Activated T-cell treated with anti-CD3 and anti-CD28 coated beads for 4 hours (primary cell): ENCODE measurements at places on chromosomes 7 and 10.

- no peak for DNase-seq
Measured at GRCh38 chr10:61860964-61861758, 40.3 kb upstream of the ARID5B start.

DNA sequence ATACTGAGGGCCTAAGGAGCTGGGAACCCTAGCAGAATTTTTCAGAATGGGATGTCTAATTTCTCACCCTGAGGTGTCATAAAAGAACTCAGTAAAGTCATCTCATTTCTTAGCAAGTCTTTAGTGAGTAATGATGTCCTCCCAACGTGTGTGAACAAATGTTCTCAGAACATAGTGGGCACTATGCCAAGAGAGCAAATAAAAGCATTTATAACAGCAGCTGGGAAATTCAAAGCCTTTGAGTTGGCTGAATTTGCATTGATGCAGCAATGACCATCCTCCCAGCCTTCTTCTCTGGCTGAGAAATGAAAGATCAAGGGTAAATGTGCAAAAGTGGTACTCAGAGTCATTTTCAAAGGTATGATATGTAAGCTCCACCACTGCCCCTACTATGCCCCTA, 109.4 kb downstream of the FAM107B start:
- no peak for DNase-seq

GRCh38 chr7:117381362-117381761, 45.9 kb downstream of the ASZ1 start:
- no peak for DNase-seq

GRCh38 chr7:99120501-99120900, 23.4 kb downstream of the SMURF1 start:
- no peak for DNase-seq

- no peak for DNase-seq
Measured at GRCh38 chr7:139570119-139570518, 46.6 kb downstream of the CLEC2L start.

GRCh38 chr10:74474022-74474713, 323.1 kb downstream of the ADK start:
- no peak for DNase-seq

- no peak for DNase-seq
Measured at GRCh38 chr10:3868271-3868664, 83.3 kb upstream of the KLF6 start.

GRCh38 chr10:124351481-124352220, 67.1 kb downstream of the OAT start:
- DNase-seq = no peak

GRCh38 chr10:81200801-81201200, 663.1 kb downstream of the SH2D4B start:
- no peak for DNase-seq

GRCh38 chr10:124612611-124613498, 131.3 kb downstream of the FAM53B start:
- DNase-seq = no peak

GRCh38 chr7:134174795-134175261, 47.7 kb downstream of the LRGUK start:
- DNase-seq = no peak

DNA sequence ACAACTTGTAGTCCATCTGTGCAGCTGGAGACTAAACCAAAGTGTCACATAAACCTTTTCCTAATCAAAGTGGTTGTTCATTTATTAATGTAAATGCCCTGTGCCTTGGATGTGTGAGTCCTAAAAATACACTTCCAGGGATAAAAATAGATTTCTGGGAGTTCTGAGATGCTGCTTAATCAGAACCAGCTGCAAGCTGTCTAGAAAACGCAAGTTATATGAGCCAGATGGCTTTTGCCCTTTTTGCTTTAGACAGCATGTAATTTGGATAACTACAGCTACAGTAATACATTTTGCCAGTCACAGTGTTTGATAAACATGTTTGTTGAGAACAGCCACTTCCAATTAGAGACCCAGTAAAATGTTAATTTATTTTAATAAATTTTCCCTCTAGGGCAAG, 185.1 kb upstream of the PRPS1L1 start:
- DNase-seq = no peak

- no peak for DNase-seq
Measured at GRCh38 chr10:79024720-79025198, 44.0 kb upstream of the ZMIZ1 start.

DNA sequence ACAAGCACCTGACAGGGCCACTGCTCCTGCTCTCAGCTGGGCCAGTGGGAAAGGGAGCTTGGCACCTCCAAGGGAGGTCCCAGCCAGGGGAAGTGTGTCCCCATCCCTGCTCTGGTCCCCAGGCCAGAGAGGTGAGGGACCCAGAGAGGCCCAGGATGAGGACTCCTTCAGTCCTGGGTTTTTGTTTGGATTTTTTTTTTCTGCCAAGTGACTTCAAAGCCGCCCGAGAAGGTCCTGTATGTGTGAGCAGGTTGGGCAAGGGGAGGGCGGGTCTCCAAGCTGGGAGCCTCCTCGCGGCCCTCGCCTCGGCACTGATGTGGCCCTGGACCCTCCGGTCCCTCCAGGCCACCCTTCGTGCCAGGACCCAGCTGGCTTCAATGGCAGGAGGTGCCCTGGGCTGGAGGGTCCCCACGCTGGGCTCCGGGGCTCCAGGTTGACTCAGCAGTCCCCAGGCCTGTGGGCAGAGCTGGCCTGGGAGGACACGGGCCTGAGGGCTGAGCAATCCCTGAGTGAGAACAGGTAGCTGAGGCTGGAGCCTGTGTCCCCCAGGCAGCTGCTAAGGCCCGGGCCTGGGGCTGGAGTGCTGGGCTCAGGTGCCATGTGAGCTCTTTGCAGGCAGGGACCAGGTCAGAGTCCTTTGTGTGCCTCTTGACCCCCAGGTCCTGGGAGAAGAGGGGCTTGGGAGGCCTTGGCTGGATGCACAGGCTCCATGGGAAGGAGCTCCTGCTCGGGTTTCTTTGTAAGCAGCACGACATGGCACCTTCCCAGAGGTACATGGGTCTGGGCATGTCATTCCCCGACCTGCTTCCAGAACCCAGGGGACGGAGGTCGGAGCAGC, 140.6 kb downstream of the FAM53B start:
- DNase-seq = no peak

DNA sequence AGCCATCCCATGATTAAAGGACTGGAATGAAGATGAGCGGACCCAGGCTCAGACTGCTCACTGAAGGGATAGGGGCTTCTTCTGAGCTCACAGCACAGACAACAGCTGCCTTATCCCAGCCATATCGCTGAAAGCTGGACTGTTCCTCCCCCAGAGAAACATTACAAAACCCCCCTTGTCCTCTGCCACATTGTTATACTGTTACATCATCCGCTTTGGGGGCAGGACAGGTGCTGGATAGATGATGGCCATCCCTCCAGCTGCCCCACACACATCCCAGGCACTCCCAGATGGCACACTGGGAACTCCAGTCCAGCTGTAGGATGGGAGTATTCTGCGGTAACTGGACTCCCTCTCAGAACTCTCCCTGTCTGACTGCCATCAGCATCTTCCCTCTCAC, 58.7 kb upstream of the BTRC start:
- DNase-seq = no peak

DNA sequence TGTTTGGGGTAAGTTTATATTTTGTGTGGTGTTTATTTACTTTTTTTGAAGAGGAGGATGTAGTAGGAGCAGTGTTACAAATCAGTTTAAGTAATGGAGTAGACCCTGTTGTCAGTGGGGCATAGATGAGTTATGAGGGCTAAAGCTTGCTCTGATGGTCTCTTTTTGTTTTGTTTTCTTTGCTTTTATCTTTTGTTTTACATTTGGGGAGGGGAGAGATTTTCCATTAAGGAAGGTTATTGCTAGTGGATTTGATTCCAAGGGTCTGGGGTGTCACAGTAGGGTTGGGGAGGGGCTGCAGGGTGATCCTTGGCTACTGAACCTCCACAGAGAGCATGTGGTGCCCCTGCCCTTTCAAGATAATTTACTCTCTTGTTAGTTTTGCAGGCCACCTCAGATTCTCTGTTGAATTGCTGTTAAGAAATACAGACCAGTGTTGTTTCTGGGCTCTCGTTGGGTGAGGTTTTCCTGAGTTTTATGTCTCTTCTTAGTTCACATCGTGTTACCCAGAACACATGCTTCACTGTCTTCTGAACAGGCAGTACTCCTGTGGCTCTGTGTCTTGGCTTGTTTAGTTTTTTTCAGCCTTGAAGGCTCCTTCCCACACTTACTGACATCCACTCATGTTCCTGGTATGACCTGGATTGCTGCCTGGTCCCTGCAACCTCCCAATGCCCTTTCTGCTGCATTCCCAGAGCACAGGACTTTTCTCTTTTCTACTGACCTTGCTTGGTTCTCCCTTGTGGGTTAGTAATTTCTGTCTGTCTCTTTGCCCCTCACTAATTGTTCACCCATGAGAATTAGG, 4.2 kb downstream of the KIFBP start:
- no peak for DNase-seq

DNA sequence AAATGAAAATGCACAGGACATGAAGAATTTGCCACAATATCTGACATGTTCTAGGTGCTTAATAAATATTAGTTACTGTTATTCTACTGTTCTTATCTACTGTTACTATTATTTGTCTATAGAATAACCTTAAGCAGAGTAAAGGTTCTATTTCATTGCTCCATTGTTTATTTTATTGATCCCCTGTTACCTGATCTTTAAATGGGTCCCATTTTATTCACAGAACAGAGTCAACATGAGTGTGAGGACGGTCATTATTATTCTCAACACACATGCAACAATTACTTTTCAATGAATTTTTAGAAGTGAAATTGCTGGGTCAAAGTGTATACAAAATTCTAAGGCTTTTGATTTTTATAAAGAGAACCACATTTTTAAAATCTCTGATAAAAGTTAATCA, 186.9 kb downstream of the AHR start:
- DNase-seq = no peak

DNA sequence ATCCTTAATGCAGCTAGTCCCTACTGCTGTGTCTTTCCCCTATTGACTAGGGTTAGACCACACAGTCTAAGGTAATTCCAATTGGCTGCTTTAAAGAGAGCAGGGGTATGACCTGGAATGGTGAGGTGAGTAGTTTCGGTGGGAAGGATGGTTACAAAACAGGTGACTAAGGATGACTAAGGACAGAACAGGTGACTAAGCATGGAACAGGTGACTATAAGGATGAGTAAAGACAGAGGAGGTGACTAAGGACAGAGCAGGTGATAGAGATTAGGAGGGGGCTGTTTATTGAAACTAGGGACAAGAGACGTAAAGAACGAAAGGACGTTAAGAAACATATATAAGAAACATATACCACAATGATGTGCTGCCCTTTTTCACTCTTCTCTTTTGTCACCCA, 145.1 kb upstream of the TMEM106B start:
- DNase-seq = no peak
